ENCODE measurements at places on chromosomes 11 and 22. TPM values are rescaled to one million over a fixed set of nuclear protein-coding genes. Genes with fewer than 3 reads are reported as not detected.

The WT1 gene
- 78.0 TPM for total RNA-seq

The GGTLC3 gene
- total RNA-seq, result not detected

The TCN2 gene
- 62.0 TPM for total RNA-seq

The CCDC87 gene
- total RNA-seq, result not detected

Data from omental fat pad (tissue), 4 donors.